Tongue (tissue), 3 donors: ENCODE measurements at places on chromosomes 16 and 17. TPM values are rescaled to one million over a fixed set of nuclear protein-coding genes. Genes with fewer than 3 reads are reported as not detected.

DNA sequence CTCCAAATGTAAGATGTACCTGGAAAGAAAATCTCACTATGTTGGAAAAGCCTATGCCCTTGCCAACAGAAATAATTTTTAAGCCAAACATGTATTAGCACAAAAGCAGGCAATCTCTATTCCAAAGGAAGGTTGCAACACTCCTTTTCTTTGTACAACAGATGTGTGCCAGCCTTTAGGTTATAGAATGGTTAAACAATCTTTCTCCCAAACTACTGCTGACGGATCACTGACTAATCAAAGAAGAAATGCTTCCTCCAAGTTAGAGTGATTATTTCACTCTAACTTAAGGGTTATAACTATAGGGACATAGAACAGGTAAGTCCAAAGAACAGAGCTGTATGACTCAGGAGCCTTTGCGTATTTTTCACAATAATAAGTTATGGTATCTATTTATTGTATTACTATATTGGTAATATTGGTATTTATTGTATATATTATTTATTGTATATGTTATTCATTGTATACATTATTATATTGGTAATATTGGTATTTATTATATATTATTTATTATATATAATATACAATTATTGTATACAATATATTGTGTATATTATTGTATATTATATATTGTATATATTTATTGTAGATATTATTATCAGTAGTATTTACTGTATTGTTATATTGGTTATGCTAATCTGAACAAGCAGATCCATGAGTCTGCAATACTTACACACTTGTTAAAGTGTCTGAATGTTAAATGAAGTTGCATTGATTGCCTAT lies 36.7 kb upstream of the ABCA5 start:
- no peak for DNase-seq

DNA sequence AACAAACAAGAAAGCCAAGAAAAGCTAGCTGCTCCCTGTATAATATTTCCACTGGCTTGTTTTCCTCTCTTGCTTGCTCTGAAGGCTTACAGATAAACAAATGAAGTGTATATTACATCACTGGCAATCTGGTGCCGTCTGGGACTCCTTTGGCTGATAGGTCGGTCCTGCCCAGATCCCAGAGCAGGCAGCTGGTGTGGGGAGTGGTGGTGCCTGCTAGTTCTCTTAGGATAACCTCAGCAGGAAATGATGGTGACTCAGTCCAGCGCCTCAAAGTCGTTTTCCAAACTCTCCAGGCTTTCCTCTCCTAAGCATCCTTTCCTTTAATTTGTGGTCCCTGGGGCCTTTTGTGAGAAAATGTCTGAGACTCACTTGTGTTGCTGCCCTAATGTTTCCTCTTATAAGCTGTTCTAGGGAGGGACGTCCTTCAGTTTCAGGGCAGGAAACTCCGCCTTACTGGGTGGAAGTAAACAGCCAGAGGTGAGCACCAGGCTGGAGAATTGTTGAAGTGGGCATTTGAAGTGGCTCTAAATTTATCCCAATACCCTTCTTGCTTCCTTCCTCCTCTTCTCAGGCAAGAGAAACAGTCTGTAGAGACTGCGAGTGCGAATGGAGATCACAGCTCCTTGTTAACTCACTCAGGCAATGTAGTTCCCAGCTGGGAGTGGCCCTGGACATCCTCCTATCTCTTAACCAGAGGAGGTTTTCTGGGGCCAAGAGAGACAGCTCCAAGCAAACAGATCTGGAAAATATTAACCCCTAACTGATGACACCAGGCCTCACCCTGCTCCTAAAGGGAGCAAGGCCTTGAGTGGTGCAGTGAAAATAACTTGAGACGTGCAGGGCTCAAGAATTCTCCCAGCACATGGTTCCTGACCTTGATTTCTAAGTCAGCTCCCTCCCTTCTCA lies 34.9 kb downstream of the CD300LF start:
- no peak for DNase-seq

GRCh38 chr16:81774348-81774747 lies 4.7 kb upstream of the PLCG2 start:
- DNase-seq, result no peak

Gene DNAAF1
- total RNA-seq, result 0.10 TPM

Gene SECTM1
- total RNA-seq, result 12.6 TPM
